ENCODE measurements at places on chromosomes 1 and 21.

GRCh38 chr1:2199042-2199810 lies 4.7 kb upstream of the FAAP20 start:
- peak; percentile 91 for DNase-seq

DNA sequence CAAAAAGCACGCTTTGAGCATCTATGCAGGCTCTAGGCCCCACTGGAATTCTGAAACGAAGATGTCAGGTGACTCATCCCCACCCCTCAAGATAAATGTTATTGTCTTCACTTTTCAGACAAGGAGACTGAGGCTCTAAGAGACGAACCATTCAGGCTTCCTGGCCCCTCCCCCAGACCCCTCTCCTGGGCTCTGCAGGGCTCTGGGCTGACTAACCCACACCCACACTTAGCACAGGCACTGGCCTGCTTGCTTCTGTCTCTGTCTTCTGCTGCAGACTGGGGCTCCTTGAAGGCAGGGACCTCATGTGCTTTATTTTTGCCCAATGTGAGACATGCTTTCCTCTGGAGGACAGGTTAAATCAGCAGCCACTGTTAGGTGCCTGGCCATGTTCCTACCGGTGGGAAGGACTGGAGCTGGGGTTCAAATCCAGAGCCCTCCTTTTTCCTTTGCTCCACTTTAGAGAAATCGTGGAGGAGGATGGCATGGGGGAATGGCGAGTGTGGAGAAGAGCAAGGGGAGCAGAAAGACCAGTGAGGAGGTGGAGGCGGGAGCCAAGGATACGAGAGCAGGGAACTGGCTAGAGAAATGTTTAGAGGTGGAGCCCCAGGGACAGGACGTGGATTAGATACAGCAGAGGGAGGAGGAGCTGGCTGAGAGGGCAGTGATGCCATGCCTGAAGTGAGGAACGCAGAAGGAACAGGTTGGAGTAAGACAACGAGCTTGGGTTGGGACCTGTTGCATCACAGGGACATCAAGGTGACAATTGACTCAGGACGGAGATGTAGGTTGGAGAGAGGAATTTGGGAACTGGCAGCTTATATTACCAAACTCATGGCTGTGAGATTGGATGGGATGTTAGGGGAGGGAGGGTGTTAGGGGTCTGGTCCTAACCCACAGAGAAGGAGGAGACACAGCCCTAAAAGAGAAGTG lies 1.7 kb downstream of the TMEM125 start:
- no peak for DNase-seq

GRCh38 chr1:16721871-16722641 lies 18.3 kb upstream of the RNU1-4 start:
- no peak for DNase-seq

GRCh38 chr1:53431805-53432565 lies 27.2 kb upstream of the DMRTB1 start:
- no peak for DNase-seq

- DNase-seq = no peak
These were observed 10.6 kb downstream of the PRDX1 start for GRCh38 chr1:45510972-45511527.

DNA sequence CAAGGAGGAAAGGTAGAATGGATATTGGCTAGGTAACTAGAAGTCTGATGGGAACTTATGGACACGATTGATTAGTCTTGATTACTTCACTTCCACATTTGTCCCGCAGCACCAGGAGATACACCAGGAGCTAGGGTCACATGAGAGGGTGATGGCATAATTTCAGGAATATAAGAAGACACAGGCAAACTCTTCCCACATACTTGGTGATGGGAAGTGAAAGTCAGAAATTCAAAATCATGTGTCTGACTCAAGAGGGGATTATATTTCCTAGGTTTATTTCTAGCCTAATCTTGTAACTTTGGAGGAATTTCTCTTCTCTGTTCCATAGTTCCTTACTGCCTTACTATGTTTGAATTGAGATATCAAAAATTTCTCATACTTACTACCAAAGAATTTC lies 185.0 kb downstream of the PBX1 start:
- DNase-seq = no peak

DNA sequence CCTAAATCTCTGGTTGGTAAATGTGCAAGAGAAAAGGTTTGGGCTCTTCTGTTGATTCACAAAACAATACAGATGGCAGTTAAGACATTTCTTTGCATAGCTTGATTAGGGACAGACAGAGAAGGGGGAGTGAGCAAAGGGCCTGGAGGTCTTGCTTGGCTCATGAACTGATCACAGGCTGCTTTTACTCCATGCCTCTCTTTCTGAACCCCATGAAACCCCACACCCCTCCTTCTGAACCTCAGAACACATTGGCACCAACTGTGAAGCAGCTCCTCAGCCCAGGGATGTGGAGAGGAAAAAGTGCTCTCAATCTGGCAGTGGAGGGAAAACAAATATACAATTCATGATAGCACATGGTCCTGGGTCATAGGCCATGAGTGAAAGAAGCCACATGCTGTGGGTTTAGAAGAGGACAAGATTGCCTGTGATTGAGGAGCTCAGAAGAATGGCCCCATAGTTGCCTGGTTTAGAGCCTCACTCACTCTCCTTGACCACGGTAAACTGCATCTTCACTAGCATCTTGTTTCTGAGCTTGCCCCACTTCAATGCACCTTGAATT lies 111.6 kb upstream of the GADD45A start:
- no peak for DNase-seq

- no peak for DNase-seq
These were observed 106.6 kb downstream of the VPS13D start for GRCh38 chr1:12336413-12336812.

DNA sequence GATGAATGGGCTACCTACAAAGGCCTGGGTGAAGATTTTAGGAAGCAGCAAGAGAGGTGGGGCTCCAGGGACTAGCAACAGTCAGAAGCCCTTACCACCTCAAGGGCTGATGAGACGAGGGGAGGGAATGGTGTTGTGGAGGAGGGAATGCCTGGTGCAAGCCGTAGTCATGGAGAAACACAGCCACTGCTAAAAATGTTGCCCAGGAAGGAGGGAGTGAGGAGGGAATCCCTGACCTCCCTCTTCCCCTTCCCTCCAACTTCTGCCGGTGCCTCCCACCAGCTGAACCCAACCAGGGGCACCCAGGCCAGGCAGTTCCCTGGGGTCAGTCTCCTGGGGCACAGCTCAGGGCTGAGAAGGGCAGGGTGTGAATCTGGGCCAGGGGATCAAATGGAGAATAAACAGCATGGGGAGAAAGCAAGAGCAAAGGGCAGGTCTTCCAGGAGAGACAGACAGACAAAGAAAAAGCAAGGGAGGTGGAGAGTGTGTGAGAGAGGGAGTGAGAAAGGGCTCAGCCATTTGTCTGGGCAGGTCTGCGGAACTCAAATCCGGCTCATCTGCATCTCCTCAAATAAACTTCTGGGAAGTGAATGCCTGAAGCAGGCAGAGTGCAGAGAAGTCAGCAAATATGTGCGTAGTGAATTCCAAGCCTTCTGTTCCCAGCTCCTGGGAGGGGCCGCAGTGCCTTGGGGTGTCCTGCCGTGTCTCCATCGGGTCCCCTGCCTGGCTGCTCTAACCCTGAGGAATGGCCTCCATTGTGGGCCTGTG lies 27.1 kb upstream of the POU3F1 start:
- DNase-seq = no peak

DNA sequence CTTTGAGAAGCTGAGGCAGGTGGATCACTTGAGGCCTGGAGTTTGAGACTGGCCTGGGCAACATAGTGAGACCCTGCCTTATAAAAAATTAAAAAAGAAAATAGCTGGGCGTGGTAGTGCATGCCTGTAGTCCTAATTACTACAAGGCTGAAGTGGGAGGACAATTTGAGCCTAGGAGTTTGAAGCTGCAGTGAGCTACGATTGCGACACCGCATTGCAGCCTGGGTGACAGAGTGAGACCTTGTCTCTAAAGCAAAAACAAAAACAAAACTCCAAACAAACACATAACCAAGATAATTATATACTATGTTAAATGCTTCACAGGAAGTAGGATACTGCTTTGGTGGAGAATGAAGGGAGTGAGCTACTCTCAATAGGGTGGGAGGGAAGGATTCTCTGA lies 5.4 kb upstream of the PAFAH2 start:
- no peak for DNase-seq

Measured in CD4-positive, alpha-beta T cell treated with Interleukin-12 subunit alpha and Interleukin-12 subunit beta, for 1 hour (primary cell).